ENCODE measurements at places on chromosomes 13 and 19.

DNA sequence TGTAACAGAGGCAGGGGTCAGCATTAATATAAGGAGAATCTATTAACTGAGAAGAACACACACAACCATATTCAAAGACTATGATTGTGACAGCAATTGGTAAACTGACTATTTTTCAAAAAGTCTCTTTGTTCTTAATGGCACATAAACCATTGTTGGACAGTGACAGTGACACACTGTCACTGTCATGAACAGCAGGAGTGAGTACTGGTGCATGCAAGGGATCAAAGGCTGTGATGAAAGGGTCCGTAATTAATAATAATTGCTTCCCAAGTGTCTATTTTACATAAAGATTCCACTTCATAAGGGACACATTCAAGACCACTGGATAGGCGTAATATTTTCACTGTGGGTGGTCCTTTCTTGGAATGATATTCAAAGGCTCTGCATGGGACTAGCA lies 50.7 kb downstream of the LHFPL6 start:
- no peak for DNase-seq

DNA sequence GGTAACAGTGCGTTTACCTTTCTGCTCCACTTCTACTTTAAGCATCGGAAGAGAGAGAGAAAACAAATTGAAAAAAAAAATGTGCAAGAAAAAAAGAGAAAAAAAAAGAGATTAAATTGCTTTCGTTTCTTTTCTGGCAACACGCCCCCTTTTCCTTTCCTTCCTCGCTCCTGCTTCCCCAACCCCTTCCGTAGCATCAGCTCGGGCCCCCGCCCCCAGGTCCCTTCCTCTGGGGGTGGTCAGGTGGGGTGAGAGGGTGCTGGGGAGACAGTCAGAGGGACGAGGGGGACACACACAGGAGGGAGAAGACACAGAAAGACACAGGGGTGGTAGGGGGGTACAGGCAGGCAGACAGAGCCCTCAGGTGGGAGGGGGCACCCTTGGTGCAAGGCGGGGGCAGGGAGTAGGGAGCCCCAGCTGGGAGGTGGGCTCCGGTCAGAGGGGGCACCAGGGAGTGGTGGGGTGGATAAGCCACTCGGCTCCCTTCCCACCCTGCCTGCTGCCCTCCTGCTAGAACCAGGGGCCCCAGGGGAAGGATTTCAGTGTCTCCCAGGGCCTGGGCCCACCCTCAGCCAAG lies 30.7 kb upstream of the ASF1B start:
- no peak for DNase-seq

DNA sequence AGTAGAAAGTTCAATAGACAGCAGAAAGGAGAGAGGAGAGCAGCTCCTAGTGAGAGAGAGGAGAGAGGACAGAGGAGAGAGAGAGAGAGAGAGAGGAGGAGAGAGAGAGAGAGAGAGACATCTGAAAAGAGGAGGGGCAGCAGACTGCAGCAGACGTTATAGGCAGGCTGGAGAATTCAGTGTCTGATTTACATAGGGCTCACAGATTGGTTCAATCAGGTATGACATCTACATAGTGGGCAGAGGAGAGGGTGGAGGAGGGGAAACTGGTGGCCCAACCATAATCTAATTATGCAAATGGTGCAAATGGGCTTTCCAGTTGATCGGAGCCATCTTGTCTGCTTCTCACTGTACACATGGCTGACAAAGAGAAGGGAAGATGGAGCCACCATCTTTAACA lies 221.3 kb upstream of the TRPC4 start:
- no peak for DNase-seq

GRCh38 chr13:34611671-34612070 lies 330.4 kb upstream of the NBEA start:
- DNase-seq = no peak

DNA sequence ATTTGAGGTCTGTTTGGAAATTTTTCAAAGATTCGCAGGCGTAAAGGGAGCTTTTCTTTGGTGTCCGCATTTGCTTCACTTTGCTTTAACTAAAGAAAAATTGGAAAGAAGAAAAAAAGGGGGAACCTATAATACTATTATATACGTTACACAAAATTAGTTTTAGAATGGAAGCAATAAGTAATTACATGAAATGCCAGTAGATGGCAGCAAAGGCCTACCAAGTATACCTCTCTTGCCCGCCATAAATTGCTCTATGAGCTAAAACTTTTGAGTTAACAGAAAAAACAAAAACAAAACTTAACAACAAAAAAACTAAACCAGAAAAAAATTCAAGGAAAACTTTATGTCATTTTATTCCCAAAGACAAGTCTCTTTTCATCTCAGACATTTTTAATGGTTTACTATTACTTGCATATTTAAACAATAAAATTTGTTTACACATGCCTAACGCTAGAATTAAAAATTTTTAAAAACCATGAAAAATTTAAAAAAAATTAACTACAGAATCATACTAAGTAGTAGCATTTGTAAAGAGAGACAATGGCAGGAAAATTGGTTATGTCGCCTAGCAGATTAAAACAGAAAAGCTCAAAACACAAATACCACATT lies 271.4 kb downstream of the NALCN start:
- no peak for DNase-seq

DNA sequence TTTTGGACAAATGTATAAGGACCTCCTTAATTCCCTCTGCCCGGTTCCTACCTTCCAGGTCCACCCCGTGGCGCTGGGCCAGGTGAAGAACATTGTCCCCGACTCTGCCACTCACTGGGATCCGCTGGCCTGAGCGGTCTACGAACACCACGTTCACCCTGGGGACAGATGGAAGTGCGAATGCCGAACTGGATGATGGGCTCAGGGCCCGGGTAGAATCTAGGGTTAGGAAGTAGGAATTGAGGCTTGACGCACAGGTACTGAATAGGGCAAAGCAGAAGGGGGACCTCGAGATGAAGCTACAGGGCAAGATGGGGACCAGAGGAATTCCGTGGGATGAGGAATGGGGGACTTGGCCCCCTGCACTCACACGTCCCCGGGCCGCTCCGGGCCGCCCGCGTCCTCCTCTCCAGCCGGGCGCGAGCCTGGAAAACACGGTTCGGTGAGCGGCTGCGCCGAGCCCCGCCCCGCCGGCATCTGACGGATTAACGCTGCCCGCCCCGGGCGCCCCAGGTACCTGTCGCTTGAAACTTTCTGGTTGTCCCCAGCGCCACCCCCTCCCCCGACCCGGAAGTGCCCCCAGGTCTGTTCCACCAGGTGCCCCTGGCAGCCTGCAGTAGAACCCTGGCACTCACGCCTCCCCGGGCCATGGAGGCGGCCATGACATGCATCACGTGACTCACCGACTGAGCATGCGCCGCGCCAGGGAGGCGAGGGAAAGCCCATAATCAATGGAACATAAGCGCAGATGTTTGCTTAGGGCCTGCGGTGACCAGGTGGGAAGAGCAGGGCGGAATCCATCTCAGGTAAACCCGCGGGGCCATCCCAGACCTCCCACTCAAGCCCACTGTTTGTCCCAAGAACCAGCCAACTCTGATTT lies at the start of gene FDX2:
Gene FDX2, minus strand, starts transcription at position 681 of the 880 bp plus-strand sequence. Its CDS starts 19 bp downstream, at position 662.
- DNase-seq = peak; percentile 76

- no peak for DNase-seq
These were observed 942.4 kb upstream of the PCDH20 start for GRCh38 chr13:62357887-62358645.
